Stimulated activated CD8-positive, alpha-beta memory T cell treated with anti-CD3 and anti-CD28 coated beads, Interleukin-7, amount 100 ng/mL, for 1 hour (primary cell): ENCODE measurements at places on chromosomes 4 and X.

- DNase-seq: no peak
Measured at GRCh38 chrX:110477593-110478228, 119.1 kb downstream of the RTL9 start.

- no peak for DNase-seq
Measured at GRCh38 chr4:186958726-186959350, 235.2 kb upstream of the FAT1 start.

DNA sequence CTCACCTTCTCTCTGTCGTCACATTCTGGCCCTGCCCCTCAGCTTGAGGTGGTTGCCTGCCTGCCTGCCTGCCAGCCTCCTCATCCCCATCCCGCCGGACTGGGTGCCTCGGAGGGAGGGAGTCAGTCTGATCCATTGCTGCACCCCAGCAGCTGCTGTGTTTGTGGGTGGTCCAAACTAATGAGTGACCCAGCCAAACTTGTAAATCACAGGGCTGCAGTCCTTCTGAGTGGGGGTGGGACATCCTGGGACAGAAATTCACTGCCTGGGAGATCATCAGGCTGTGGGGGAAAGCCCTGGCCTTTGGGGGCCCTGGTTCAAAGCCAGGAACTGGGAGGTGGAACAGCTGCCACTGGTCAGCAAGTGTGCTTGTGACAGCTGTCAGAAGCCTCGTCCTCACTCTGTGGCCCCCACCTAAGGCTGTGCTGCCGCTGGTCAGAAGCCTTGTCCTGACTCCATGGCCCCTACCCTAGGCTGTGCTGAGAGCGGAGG, 5.6 kb downstream of the GPR78 start:
- no peak for DNase-seq

GRCh38 chr4:26015133-26015651, 101.2 kb downstream of the SMIM20 start:
- no peak for DNase-seq

GRCh38 chr4:138981930-138982390, 33.6 kb upstream of the NOCT start:
- no peak for DNase-seq

DNA sequence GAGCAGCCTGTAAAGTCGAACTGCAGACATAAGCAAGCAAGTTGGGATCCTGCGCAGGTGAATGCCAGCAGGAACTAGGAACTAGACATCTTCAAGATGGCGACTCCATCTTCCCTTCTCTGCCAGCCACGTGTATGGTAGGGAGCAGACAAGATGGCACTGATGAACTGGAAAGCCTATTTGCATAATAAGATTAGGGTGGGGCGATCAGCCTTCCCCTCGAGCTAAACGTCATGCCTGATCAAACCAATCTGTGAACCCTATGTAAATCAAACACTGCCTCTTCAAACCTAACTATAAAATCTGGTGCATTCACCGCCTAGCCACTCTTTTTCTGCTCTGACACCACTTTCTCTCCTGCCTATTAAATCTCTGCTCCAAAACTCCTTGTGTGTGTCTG, 28.1 kb upstream of the LGI2 start:
- no peak for DNase-seq

- DNase-seq: no peak
Measured at GRCh38 chrX:67777148-67777547, 233.3 kb downstream of the AR start.

- no peak for DNase-seq
Measured at GRCh38 chrX:68196939-68197791, 236.1 kb downstream of the OPHN1 start.

- DNase-seq: no peak
Measured at GRCh38 chr4:88690355-88690754, 7.3 kb downstream of the NAP1L5 start.
